HuH-7 (cell line): ENCODE measurements at places on chromosomes 3 and 15.

GRCh38 chr3:122974764-122975162, 52.8 kb downstream of the SEMA5B start:
- no peak for DNase-seq

DNA sequence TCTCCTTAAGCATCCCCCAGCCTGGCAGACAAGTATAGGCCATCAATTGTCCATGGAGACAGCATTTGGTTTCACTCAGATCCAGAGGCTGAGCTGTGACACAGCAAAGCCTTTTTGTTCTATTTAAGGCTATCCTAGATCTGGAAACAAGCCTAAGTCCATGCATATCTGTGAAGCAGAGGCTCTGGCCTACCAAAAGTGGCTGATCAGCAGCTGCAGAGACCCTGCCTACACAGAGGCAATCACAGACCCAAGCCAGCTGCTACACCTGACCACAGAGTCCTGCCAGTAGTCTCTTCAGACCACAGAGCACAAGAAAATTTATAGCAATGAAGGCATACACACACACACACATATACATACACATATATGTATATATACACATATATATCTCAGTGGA, 501.7 kb upstream of the ARPP21 start:
- no peak for DNase-seq

DNA sequence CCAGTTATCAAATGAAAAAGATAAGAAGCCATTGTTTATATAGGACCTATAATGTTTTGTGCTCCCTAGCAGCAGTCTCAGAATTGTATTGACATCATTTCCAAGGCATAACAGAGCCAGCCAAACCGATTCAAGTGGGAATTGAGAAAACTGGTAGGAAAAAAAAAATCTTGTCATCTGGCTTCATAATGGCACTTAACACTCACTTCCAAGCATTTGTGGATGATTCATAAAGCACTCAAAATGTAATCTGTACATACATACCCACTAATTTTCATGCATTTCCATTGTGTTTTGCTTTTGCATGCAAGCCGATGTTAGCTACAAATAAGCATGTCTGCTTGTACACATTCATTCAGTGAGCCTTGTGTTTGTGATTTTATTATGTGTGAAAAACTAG, 18.6 kb upstream of the TRPC1 start:
- DNase-seq, result no peak

DNA sequence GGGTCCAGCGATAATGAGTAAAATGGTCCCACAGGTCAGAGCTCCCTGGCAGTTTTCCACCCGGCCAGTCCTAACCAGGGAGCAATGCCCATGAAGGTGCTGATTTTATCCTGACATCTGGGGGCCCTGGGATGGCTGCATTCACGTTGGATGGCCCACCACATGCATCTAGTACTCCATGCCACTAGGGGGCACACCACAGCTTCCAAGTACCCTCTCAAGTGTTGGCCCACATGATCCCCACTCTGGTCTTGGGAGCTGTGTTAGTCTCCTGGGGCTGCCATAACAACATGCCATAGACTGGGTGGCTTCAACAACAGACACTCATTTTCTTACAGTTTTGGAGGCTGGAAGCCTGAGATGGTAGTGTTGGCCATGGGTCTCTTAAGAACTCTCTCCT, 225.5 kb downstream of the SLCO3A1 start:
- DNase-seq, result peak; percentile 15

DNA sequence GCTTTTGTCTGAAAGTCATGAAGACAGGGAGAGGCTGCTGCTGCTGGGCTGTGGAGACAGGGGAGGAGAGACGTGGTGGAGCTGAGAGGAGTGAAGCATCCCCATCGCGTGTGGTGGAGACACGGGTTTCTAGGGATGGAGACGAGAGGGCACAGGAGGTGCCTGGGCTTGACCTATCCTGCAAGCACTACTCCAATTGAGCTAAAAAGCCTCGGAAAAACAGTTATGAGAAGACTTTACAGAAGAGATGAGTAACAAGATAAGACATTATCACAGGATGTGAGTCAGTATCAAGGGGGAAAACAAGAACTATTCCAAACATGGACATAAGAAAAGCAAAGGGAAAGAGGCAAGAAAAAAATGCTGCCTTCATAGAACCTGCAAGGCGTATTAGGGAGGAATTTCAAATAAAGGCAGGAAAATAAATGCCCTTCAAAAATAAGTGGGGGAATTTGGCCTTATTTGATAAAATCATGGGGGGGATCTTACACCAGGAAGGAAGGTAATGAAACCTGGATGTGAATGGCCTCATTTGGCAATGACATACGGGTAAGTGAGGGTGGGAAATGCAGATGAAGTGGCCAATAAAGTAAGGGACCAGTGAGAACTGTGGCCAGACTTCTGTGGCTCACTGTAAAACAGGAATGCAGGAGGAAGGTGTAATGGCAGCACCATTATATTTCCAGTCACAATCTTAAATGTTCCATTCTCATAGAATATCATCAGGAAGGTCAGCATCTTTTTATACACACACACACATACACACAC, 97.9 kb downstream of the PLD1 start:
- DNase-seq, result no peak

GRCh38 chr15:37880835-37881153, 53.6 kb upstream of the TMCO5A start:
- DNase-seq, result no peak

GRCh38 chr3:99186016-99186415, 284.5 kb upstream of the DCBLD2 start:
- no peak for DNase-seq

DNA sequence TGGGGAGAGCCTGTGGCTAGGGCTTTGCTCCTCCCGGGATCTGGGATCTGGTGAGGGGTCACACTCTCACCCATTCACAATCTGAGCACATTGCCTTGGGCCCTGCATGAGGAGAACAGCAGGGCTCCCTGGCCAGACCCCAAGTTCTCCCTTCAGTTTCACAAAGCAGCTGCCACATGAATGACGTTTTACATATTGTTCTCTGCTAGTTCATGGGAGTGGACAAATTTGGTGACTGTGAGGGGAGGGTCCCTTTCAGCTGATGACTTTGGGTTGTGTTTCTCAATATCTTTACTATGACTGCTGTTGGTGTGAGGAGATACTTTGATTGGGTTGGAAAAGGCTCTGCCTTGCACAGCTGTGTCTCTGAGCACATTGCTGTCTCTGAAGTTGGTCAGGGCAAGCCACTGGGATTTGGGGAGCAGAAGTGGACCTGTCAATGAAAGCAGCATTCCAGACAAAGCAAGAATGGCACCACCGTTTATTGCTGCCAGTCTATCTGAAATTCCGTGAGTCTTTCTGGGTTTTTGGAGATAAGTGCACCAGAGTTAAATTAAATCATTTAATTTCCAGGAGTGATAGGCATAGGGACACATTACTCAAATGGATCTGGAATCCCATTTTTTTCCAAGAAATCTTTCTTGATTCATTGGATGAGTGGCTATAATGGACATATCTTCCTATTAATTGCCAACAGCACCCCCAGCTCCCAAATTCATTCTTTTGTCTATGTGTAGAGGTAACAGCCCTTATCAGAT, 10.3 kb downstream of the TIMP4 start:
- DNase-seq, result no peak
